ENCODE measurements at places on chromosomes 16 and 17.
A peak's percentile ranks its signal among the peaks of the same experiment; 100 is the strongest.

DNA sequence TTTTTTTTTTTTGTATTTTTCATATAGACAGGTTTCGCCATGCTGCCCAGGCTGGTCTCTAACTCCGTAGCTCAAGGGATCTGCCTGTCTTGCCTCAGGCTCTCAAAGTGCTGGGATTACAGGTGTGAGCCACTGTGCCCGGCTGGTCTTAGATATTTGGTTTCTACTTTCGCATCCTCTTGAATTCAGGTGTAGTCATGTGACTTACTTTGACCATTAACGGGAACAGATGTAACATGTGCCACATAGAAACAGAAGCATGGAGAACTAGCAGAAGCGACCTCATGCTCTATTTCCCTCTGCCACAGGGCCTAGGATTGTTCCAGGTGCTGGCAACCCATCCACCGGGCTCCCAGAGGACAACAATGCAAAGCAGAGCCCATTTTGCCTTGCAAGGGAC, 166.6 kb downstream of the CYLD start:
- no peak for DNase-seq

GRCh38 chr17:31558748-31559583, 167.5 kb downstream of the RAB11FIP4 start:
- DNase-seq, result peak; percentile 64

- DNase-seq, result no peak
Measured at GRCh38 chr16:10547708-10548107, 32.7 kb downstream of the EMP2 start.

- no peak for DNase-seq
Measured at GRCh38 chr16:26709175-26709574, 357.6 kb upstream of the C16orf82 start.

- DNase-seq, result no peak
Measured at GRCh38 chr17:81292450-81292849, 2.7 kb downstream of the SLC38A10 start.

- DNase-seq, result no peak
Measured at GRCh38 chr17:78379131-78379491, 662 bp downstream of the PGS1 start.

DNA sequence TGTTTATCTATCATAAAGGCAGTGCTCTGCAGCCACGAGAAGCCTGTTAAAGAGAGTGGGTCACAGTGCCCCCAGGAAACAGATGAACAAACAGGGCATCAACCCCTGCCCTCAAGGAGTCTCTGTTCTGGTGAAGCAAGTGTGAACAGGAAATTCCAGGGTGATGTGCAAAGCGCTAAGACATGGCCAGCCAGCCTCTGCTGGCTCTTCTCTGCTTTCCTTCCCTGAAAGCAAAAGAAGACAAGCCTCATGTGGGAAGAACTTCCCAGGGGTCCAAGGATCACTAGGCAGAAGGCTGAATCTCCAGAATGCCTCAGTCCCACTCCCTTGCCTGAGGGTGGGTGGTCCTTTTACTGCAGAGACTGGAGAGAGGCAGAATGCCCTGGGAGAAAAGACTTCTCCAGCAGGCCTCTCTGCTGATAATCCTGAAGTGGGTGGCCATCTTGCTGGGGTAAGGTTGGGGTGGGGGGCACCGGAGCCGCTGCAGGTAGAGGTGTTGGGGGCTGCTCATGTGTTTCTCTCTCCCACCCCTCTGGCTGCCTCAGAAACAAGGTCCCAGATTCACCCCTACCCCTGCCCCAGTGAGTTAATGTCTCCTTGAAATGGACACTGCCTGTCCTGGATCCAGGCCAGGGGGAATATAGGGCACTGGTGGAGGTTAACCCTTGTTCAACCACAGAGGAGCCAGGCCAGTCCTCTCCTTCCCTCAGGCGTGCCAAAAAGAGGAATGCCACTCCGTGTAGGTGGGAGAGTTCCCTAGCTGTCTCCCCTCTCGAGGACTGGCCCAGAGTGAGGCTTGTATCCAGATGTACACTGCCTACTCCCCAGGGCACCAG, 2.4 kb downstream of the ANKRD13B start:
- no peak for DNase-seq

DNA sequence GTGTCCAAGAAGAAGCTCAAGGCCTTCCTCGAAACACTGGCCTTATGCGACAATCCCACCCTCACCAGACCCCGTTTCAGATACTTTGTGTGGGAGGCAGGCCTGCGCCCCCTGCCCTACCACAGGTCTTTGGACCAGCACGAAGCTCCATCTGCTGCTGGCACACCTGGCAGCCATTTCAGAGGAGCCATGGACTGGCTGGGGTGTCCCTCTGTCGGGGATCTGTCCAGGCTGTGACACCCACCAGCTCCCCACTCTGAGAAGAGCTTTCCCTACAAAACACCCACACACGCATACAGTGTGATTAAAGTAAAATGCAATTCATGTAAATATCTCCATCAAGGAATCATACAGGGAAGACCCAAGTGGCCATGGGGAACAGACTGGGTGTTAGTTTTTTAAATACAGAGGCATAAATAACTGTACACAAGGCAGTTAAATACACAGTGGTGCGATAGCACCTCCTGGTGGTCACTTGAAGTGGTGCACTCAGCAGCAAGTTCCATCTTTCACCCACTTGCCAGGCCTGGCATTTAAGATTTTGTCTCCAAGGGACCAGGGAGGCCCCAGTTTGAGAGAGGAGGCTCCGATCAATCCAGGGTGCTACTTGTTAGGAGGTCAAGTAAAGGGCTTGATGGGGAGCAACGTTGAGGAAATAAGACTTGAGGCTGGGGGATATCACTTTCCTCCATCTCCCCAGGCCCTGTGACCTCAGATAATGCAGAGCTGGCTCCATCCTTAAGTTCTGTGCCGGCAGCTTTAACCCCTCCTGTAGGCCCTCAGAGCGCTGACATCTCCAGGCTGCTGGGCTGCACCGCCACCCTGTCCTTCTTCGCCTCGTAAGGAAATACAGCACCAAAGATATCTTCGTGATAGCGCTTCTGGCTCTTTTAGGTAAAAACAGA, 43.6 kb downstream of the NOS2 start:
- no peak for DNase-seq

DNA sequence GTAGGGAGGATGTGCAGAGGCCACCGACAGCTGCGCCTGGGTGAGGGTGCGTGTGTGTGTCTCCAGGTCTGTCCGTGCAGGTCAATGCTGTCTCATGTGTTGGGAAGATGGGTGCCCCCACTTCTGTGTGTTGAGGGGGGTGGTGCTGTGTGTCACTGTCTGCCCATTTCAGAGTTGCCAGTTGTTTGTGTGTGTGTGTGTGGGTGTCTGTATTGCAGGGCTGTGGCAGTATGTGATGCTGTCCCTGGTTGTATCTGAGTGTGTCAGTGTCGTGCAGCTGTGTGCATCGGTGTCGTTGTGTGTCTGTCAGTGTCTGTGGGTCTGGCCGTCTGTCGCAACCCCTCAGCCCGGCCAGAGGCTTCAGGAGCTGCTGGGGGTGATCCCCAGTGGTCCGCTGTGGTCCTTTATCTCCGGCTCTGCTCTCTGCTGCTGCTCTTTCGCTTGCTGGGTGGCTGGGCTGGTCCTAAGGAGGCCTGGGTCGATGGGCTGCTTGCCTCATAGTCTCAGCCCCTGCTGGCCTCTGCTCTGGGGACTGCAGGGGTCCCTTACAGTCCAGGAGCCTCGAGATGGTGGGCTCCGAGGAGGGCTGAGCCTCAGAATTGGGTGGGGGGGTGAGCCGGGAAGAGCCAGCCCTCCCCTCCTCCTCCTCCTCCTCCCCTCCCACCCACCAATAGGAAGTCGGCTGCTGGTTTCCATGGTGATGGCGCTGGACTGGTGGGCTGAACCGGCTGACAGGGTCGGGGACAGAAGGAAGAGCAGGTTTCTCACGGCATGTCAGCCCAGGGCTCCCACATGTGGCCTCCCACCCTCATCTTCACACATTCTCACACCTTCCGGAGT, at the start of gene TSPOAP1:
TSS of gene TSPOAP1 (minus strand) at position 601 of the 840 bp plus-strand sequence. CDS start 875 bp downstream, outside the sequence.
- DNase-seq, result no peak

GRCh38 chr16:27429981-27430441, 28.0 kb downstream of the IL21R start:
- no peak for DNase-seq

DNA sequence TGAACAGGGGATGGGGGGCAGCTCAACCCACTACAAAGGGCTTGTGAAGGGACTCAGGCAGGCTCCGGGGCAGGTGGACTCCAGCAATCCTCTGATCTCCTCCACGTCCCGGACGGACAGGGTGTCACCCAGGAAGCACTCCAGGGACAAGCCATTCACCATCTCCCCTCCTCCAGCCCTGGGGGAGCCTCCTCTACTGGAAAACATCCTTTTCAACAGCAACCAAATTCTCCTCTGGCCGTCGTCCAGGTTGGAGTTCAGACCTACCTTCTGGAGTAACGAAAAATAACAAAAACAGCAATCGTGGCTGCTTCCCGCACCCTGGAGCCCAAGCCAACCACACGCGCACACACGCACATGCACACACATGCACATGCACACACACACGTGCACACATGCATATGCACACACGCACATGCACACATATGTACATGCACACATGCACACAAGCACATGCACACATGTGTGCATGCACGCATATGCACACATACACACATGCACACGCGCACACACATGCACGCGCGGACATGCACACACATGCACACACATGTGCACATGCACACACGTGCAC, 8.9 kb upstream of the RBFOX3 start:
- no peak for DNase-seq

DNA sequence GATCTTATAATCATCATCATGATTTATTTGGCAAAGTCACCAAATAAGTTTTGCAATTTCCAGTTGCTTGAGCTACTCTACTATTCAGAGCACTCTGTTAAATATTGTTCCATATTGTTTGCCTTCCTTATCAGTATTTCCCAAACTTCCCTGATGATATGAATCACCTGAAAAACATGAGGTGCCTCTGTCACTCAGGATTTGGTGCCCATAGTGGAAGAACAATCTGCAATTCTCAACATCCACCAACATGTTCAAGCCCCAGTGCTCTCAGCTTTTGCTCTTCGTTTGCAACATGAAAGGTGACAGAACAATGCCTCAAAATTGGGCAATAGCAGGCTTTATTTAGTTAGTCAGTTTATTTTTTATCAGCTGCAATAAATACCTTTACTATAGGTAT, 28.6 kb upstream of the WSB1 start:
- no peak for DNase-seq

GRCh38 chr17:55620023-55620422, 102.6 kb downstream of the TMEM100 start:
- no peak for DNase-seq

GRCh38 chr17:49409066-49409465, 5.6 kb downstream of the PHB1 start:
- DNase-seq, result no peak

- no peak for DNase-seq
Measured at GRCh38 chr16:10069374-10069773, 112.9 kb downstream of the GRIN2A start.

DNA sequence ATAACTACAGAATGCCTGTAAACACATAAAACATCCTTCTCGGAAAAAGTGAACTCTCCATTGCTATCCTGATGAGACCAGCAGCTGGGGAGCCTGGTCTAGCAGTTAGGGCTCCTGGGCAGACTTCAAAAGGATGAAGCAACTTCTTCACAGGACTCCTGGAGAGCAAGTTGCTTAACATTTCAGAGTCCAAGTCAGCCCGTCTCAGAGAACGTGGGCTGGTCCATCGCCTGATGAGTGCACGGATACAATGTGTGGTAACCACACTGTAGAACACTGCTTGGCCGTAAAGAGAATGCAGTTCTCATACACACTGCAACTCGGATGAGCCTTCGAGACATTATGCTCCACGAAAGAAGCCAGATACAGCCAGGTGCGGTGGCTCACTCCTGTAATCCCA, 52.7 kb downstream of the TMEM235 start:
- no peak for DNase-seq

DNA sequence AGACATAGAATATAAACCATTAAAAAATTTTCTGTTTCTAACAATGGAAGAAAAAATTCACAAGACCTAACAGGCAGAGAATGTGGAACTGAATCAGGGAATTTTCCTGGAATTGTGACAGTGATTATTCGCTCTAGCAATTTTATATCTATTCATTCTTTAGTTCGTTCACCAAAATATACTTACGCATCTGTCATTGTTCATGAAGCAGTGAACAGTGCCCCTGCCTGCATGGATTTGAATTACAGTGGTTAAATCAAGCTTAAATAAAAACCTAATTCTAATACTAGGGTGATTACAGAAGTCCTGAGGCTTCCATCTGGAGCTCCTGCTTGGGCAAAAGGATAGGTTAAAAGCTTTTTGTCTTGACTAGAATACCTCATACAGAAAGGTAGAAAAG, 48.6 kb downstream of the ABCA8 start:
- DNase-seq, result no peak

GRCh38 chr17:70136131-70136530, 33.2 kb upstream of the KCNJ2 start:
- no peak for DNase-seq

DNA sequence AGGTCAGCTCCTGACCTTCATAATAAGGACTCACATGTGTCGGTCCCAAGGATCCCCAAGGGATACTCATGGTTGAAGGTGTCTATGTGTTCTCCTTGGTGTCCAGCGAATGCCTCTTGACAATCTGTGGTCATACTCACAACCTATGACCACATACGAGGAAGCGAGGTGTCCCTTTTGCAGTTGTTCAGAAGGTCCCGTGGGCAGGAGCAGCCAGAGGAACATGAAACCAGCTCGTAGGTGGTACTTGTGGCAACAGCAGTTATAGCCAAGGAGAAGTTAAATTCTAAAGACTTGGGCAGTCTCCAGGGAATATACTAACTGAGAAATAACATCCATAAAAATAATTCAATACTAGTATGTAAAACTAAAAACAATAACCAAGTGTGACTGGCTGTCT, 685.3 kb downstream of the WWOX start:
- no peak for DNase-seq

DNA sequence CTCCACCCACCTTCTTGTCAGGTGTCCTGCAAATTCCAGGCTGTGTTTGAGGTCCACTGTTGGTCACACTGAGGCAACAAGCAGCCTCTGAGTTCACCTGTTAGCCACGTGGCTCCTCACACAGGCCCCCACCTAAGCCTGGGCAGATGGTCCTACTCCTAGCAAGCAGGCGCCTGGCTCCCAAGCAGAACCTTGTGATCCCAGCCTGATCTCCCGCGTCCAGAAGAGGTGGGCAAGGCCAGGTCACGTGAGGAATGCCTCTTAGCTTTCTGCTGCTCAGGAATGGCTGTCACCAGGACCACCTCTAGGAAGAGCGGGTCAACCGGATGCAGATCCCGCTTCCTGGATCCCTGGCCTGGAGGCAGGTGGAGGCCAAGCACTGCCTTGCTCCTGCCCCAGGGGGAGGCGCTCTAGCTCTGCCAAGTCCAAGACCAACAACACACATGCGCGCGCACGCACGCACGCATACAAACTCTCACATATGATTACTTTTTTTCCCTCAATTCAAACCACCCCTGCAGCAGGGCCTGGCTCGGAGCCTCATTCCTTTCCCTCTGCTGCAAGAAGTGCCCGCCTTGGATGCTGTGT, 9.5 kb downstream of the CYB561 start:
- DNase-seq, result no peak

- DNase-seq, result no peak
Measured at GRCh38 chr17:32863559-32863958, 13.4 kb downstream of the MYO1D start.

DNA sequence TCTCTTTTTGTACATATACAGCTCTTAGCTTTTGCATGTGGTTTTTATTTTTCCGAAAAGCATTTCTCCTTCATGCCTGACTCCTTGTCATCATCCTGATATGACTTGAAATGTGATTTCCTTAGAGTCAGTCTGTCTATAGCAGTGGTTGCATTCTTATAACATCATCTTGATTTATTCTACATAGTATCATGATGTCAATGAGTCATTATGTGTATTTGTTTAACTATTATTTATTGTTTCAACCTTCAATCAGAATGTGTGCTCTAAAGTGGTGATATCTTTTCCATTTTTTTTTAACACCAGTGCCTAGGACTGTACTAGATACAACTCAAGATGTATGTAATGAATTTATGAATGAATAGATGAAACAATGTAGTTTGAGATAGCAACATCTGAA, 354.9 kb upstream of the CDH8 start:
- no peak for DNase-seq

Measured in renal cortex interstitium (tissue), 15 donors.